Activated CD8-positive, alpha-beta memory T cell treated with anti-CD3 and anti-CD28 coated beads for 1 hour (primary cell): ENCODE measurements at places on chromosomes 7 and 10.

GRCh38 chr7:29976266-29976665 is 13.3 kb downstream of the SCRN1 start:
- DNase-seq = no peak

GRCh38 chr10:130453721-130454542 is 317.7 kb downstream of the GLRX3 start:
- no peak for DNase-seq

DNA sequence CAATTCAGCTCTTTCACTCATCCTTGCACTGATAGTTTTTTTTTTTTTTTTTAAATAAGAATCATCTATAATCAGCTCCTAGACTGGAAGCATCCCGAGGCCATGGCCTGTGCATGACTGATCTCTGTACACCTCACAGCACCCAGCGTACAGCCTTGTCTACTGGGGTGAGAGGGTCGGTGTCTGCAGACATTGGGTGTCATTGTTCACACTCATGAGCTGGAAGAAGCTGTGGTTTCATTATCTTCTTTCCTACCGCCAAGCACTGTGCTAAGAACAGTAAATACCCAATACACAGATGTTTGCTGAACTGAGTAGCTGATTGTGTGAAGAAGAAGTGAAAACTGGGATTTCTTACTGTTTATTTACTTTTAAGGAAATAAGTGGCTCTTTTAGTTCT is 123.6 kb downstream of the CLEC2L start:
- DNase-seq = no peak

GRCh38 chr7:133770863-133771492 is 356.2 kb upstream of the LRGUK start:
- DNase-seq = no peak

DNA sequence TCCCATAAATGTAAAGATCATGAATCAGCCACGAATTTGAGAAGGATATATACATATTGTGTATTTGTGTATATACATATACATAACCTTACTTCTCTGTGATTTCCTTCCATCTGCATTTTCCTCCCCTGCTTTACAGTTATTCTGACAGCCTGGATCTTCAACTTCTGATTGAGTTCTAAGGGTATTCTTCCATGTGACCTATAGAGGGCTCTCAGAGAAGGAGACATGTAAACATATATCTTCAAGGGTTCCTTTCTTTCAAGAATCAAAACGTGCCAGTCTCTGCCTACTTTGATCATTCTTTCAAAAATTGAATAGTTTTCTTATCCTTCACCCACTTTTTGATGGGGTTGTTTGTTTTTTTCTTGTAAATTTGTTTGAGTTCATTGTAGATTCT is 453.7 kb upstream of the POT1 start:
- DNase-seq = no peak

DNA sequence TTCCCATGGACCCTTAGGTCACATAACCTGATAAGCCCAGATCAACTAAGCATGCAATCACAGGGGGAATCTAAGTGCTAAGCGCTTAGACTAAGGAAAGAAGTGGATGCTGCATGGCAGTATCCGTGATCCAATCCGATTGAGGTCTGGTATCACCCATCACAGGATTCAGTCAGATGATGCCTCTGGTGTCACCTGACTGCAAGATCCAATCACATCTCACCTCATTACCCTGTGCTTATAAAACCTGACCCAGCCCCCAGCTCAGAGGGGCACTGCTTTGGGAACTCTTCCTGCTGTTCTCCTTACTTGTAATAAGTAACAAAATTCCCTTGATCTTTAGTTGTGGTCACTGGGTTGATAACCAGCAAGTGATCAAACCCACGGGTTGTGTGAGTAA is 84.7 kb upstream of the TMEM168 start:
- DNase-seq = no peak

GRCh38 chr7:16999541-17000267 is 117.9 kb upstream of the AGR3 start:
- DNase-seq = no peak

- no peak for DNase-seq
Observed at GRCh38 chr10:59750155-59750945, 2.9 kb downstream of the MRLN start.

- no peak for DNase-seq
Observed at GRCh38 chr7:50317221-50317678, 12.7 kb downstream of the IKZF1 start.

- no peak for DNase-seq
Observed at GRCh38 chr10:108631332-108631731, 1292.0 kb downstream of the XPNPEP1 start.

- DNase-seq = no peak
Observed at GRCh38 chr7:150753826-150754603, 16.8 kb downstream of the GIMAP5 start.

- DNase-seq = no peak
Observed at GRCh38 chr7:130309986-130310385, 17.0 kb downstream of the CPA4 start.

- DNase-seq = no peak
Observed at GRCh38 chr10:75424571-75424970, 6.9 kb upstream of the LRMDA start.

- DNase-seq = no peak
Observed at GRCh38 chr7:14859267-14859666, 43.3 kb downstream of the DGKB start.

DNA sequence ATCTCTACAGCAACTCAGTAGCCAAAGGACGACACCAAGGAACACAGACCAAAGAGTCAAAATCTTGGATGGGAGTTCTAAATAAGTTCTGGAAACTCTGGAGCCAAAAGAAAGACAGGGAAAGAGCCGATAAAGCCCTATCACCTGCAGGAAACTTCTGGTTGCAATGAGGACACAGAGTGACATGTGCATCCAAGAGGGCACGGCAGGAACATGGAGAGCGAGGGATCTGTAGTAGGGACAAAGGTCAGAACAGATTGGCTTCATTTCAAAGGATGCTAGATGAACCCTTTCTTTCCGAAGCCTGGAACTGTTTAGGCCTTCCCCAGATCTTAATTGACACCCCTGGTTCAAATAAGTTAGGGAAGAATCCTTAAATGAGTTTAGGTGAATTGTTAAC is 39.5 kb downstream of the CACNA2D1 start:
- DNase-seq = no peak

DNA sequence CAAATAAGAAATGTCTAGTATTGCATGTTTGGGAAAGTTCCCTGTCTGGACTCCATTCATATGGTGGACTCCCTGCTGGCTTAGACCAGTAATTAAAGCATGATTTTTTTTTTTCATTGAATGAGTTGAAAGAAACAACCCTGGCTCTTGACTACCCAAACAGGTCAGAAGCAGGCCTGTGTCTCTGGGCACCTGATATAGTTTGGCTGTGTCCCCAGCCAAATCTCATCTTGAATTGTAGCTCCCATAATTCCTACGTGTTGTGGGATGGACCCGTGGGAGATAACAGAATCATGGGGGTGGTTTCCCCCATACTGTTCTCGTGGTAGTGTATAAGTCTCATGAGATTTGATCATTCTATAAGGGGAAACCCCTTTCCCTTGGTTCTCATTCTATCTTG is 206.2 kb downstream of the TMEM178B start:
- DNase-seq = no peak

- no peak for DNase-seq
Observed at GRCh38 chr7:7971308-7972040, 2.9 kb downstream of the GLCCI1 start.

DNA sequence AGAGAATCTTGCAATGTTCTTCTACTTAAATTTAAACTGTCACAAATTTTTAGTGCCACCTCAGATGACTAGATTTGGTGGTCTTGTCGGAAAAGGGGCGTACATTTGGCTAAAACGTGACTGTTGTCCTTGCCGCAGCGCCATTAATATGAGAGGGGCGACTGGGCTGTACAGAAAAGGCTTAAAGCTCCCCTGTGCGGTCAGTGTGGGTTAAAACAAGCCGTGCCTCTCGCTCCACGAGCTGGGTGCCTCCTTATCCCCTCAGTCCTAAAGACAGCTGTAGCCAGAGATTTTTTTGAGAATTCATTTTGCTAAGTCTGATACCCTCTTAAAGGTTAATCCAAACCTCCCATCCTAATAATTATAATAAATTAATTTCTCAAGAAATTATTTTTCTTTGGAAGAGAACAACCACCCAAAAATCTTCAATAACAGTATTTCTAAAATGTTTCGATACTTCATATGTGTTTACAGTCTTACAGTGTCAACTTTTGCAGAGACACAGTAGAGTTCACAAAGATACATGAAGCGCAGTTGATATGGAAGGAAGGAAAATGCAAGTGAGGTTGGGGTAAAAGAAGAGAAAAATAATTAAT is 68.6 kb downstream of the C7orf25 start:
- DNase-seq = no peak
